Motor neuron (in vitro differentiated cells): ENCODE measurements at places on chromosomes 1 and 21. TPM values are rescaled to one million over a fixed set of nuclear protein-coding genes. Genes with fewer than 3 reads are reported as not detected.
A peak's percentile ranks its signal among the peaks of the same experiment; 100 is the strongest.

- peak; percentile 51 for ATAC-seq
Observed at GRCh38 chr1:208879022-208879421, 634.8 kb upstream of the PLXNA2 start.

GRCh38 chr1:44784094-44785028 is 3.6 kb downstream of the BEST4 start:
- peak; percentile 23 for ATAC-seq

DNA sequence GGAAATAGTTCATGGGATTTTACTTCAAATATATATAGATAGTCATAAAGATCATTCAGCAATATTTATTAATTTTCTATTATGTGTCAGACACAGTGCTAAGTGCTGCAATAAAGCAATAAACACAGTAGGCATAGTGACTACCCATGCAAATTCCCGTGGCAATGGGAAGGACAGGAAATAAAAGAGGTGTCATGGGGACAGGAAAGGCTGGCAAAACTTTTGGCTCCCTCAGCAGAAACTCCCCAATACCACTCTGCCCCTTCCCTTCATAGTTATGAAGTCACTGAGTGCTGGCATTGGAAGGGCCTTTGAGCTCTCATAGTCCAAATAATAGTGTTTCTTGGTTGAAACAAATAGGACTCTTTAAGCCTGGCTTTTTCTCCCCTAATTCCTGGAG is 104.4 kb upstream of the DPT start:
- ATAC-seq, result no peak

GRCh38 chr1:221149111-221149510 is 269.9 kb downstream of the HLX start:
- ATAC-seq, result no peak

DNA sequence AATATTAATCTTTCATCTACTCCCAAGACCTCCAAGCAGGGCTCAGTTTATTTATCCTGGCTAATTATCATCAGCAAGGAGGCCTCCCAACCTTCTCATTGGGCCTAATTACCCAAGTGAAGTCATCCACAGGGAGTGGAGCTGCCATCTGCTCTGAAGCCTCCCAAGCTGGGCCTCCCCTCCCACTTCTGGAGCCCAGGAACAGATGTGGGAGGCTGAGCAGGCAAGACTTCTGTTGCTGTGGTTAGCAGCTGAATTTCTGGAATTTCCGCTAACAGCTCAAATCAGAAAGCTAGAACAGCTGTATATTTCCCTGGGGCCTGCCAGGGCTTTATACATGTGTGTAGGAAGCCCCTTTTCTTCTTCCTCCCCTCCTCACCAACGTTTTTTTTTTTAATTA is 127.5 kb downstream of the UCK2 start:
- no peak for ATAC-seq

The PAQR6 gene
- 1.3 and 2.6 TPM in 2 replicates for total RNA-seq

- no peak for ATAC-seq
Observed at GRCh38 chr1:25034736-25035522, 104.9 kb upstream of the RUNX3 start.
